ENCODE measurements at places on chromosomes 5 and 9. TPM values are rescaled to one million over a fixed set of nuclear protein-coding genes. Genes with fewer than 3 reads are reported as not detected.

Gene SPAG8
- 1.3 TPM for total RNA-seq

GRCh38 chr9:105191508-105192121, 52.8 kb upstream of the SLC44A1 start:
- no peak overlapping the region for H3K4me3 ChIP-seq
- DNase-seq, result no peak
- H3K36me3 ChIP-seq, result no peaks in the 10 kb centered on the region
- no peak overlapping the region for H3K27ac ChIP-seq
- H3K4me1 ChIP-seq, result no peaks in the 10 kb centered on the region

GRCh38 chr9:36874921-36875320, 159.1 kb downstream of the PAX5 start:
- no peaks in the 10 kb centered on the region for H3K36me3 ChIP-seq
- H3K4me3 ChIP-seq, result no peak overlapping the region
- DNase-seq, result no peak
- no peaks in the 10 kb centered on the region for H3K4me1 ChIP-seq
- H3K27me3 ChIP-seq, result no peaks in the 10 kb centered on the region

DNA sequence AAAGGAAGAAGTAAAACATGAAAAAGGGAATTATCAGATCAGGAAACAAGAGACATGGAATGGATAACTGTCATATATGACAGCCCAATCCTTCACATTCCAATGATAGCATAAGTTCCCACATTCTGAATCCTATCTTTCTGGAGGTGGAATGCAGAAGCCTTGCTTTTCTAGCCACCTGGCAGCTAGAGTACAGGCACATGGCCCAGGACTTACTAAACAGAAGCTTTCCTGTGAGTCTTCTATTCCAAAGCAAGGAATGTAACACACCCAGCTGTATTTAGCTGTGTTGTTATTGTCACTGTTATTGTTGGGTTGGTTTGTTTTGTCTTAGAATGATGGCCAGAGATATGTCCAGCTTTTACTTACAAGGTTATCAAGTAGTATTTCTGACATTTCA, 780.5 kb upstream of the ZNF608 start:
- no peaks in the 10 kb centered on the region for H3K27me3 ChIP-seq
- no peak overlapping the region for H3K4me3 ChIP-seq
- H3K27ac ChIP-seq, result no peak overlapping the region
- no peak for DNase-seq
- peaks cover 12% of the 10 kb centered on the region for H3K4me1 ChIP-seq

Gene PCDHGB3
- total RNA-seq, result 1.1 TPM

GRCh38 chr5:67620424-67621397, 424.1 kb upstream of the CD180 start:
- H3K36me3 ChIP-seq, result no peaks in the 10 kb centered on the region
- H3K27ac ChIP-seq, result peak overlapping the region; percentile 24
- no peak overlapping the region for H3K4me3 ChIP-seq
- peaks cover 19% of the 10 kb centered on the region for H3K4me1 ChIP-seq

Data from psoas muscle (tissue), 8 donors.